Activated CD4-positive, CD25-positive, alpha-beta regulatory T cell (primary cell): ENCODE measurements at places on chromosomes 4 and X.

- no peak for DNase-seq
Measured at GRCh38 chrX:21581479-21581878, 76.7 kb downstream of the KLHL34 start.

DNA sequence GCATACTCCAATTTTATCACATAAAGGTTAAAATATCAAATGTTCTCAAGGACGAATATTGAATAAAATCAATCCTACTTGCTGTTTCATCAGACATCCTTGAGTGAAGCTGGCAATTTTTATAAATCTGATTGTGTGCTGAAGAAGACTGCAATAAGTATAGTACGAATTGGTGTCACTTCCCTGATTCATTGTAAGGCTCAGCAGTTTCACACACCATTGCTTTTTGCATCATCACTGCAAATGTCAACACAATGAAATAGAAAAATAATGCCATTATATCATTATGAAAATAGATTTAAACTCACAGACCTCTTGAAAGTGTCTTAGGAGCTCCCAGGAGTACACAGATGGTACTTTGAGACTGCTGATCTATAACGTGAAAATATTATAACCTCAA is 172.5 kb downstream of the ANKRD50 start:
- no peak for DNase-seq

DNA sequence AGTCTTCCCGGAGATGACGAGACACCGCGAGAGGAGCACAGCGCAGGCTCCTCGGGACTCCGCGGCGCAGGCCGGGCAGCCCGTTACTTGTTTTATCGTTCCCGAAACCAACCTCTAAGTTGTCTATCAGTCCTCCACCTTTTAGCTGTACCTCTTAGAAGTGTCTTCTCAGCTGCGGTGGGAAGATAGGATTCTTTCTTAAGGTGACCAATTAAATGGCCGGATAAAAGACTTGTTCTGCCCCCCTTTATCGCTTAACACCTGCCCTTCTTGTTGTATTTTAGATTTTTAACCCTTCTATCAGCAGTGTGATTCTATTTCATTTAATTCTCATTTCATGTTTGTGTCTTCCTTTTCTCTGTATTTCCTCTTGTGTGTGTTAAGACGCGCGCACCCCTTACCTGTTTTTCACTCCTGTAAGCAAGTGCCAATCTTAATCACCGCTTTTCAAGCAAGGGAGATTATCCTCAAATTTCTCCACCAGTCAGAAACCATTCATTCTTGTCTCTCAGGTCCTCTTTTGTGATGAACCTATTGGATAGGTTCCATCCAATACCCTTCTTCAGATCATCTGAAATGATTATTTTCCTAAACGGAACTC is at the start of gene SLC9B2:
SLC9B2 (minus strand) TSS at position 15 of the 601 bp plus-strand sequence. CDS start 9,211 bp downstream, outside the sequence.
- DNase-seq: no peak

DNA sequence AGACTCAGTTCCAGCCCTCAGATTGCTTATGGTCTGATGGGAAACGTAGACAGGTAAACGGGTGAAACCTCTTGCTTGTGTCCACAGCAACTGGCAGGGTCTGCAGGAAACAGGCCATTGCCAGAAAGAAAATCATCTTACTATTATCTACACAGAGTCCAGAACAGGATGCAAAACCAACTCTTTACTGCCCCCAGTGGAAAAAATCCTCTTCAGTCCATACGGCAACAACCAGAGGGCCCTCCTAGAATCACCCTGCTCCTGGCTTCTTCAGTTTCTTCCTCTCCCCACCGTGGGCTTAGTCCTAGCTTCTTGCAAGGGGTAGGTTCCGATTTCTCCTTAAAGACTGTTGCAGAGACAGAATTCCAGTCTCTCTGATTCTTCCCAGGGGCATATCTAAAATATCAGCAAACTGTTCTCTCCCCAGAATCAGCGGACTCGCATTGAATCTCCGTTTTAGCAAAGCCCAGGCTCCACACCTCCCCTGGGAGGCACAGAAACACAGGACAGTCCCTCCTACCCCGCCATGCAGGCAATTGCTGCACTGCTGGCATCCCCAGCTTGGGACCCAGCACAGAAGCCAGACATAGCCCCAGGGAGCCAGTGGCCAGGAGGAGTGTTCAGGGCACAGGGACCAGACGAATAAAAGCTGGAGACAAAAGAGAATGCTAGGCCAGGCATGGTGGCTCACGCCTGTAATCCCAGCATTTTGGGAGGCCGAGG is 41.0 kb upstream of the SH3RF1 start:
- DNase-seq: no peak

DNA sequence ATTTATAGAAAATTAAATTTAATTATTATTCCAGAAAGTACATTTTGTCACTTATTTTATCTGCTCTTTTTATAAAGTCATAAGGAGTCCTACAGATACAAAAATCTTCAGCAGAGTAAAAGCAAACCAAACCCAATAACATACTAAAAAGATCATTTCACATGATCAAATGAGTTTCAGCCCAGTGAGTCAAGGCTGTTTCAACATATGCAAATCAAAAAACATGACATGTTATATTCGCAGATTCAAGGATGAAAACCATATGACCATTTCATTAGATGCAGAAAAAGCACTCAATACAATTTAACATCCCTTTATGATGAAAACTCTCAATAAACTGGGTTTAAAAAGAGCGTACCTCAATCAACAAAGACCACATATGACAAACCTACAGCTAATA is 214.3 kb downstream of the FAT4 start:
- DNase-seq: no peak

- DNase-seq: no peak
Measured at GRCh38 chr4:2734612-2735011, 21.5 kb downstream of the TNIP2 start.

- DNase-seq: no peak
Measured at GRCh38 chr4:107760281-107760947, 40.4 kb upstream of the PAPSS1 start.

- no peak for DNase-seq
Measured at GRCh38 chr4:184856277-184856609, 30.5 kb upstream of the ACSL1 start.

DNA sequence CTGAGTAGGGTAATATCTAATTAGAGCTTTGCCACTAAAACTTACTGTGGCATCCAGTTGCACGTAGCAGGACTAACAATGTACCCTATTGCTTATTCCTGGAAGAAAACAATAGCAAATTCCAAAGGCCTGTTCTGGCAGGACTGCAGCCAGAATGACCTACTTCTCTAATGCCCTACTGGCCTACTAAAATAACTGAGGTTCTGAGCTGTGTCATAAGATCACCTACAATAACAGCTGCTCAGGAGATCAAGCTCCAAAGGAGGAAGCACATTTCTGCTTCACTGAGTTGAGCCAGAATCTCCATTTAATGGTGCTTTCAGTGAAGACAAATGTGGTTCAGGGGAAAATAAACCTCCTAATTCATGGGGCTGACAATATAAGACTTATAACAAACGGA is 42.2 kb upstream of the CXCL8 start:
- DNase-seq: no peak

DNA sequence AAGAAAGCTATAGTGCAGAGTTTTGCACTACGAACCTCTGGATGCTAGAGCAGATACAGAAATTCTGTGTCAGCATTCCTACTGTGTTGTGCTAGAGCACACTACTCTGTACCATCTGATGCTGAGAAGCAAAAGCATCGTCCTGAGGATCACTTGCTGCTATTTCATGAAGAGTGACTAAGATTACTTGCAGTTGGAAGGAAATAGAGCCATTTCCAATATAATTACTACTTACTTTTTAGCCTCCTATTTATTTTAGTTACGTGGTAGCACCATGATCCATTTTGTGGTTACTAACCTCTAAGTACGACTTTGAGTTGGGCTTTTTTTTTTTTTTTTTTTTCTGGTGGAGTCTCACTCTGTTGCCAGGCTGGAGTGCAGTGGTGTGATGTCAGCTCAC is 226.7 kb downstream of the PALLD start:
- DNase-seq: no peak

DNA sequence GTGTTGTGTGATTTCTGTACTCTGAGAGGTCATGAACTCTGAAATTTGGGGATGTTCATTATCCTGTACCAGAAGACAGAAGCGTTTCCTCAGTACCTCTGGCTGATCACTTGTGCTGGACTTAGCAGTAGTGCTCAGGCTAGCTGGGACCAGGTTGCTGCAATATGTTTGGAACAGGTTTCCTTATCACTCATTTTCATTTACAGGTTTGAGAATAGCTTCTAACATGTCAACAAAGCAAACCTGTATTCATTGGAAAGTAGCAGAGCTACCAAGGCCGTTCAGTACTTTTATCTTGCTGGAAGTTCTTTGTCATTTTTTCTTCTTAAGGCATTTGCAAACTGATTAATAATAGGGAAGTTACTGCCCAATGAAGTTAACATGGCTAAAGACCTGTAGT is 242.9 kb upstream of the ANKRD50 start:
- no peak for DNase-seq

DNA sequence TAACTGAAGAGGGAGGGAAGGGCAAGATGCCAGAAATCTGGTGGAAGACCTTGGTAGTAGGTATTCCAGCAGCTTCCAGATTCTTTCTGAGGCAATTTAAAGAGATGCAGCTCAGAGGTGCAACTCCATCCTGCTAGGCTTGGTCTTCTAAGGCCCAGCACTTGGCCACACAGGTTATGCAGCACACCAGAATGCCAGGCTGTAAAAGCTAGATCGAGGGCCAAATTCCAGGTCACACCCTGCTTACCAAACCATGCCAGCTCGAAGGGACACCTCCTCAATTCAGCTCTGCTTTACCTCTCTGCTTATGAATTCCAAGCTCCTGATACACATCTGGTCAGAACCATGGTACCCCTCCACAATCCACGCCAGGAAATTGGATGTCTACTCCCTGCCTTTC is 19.8 kb upstream of the ATXN3L start:
- DNase-seq: no peak

- DNase-seq: no peak
Measured at GRCh38 chr4:165129924-165130323, 17.3 kb upstream of the TMEM192 start.

DNA sequence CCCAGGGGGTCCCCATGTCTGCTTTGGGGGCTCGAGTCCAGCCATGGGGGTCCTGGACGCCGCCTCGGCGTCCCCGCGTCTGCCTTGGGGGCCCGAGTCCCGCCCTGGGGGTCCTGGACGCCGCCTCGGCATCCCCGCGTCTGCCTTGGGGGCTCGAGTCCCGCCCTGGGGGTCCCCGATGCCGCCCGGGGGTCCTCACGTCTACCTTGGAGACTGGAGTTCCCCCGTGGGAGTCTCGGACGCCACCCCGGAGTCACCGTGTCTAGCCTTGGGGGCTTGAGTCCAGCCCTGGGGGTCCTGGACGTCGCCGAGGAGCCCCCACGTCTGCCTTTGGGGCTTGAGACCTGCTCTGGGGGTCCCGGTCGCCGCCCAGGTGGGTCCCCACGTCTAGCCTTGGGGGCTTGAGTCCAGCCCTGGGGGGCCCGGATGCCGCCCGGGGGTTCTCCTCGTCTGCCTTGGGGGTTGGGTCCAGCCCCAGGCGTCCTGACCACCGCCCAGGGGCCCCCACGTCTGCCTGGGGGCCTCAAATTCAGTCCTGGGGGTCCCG is 1.1 kb upstream of the GTPBP6 start:
- DNase-seq: no peak

DNA sequence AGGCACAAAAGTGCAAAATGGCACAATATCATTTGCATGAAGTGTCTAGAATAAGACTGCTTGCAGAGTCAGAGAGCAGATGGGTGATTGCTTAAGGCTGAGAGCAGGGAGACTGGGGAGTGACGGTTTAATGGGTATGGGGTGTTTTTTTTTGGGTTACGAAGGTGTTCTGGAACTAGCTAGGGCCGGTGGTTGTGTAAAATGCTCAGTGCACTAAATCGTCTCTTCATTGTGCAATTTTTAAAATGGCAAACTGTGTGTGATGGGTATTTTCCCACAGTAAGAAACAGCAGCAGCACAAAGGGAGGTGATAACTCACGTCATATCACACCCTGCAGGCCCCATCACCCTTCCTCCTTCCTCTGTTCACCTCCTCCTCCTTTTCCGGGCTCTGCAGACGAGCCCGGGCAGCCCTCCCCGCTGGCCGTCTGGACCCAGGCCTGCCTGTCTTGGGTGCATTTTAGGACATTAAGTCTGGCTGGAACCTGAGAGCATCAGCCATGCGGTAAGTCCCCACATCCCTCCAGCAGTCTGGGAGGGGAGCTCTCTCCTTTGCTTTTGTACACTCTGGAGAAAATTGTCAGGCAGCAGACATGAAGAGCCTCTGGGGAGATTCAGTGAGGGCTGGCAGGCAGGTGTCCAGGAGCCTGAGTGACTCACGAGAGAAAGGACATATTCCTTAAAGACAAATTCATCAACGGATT is 42.7 kb downstream of the ASMT start:
- peak; percentile 5 for DNase-seq

DNA sequence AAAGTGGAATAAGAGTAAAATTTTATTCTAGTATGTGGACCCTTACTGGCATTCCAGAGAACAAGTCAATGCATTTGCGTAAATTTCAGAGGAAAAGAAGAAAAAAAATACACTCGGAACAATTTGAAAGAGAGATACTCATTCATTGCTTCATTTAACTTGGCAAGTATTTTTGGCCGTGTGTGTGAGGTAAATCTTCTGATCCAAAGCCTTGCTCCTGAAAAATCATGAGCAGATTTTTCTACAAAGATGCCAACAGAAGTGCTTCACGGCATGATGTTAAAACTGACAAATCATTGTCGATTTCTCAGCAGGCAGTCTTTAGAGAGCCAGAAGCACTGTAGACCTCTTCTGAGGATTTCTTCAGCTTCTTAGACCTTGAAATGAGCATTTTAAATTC is 194.0 kb downstream of the COX18 start:
- no peak for DNase-seq

DNA sequence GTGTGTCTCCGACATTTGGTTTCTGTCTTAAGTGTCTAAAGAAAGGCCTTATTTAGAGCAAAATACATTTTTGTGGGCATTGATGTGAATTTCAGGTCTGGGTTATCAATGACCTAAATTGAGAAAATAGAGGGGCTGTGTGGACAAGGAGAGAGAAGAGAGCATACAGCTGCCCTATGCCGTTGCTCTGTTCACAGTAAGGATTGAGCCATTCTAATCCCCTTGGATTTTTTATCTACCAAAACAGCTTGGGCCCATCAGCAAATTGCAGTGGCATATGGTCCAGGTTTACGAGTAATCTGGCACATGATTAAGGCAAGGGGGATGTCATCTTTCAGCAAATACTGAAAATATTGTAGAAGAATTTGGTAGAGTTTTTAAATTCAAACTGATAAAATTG is 210.2 kb downstream of the ANTXR2 start:
- DNase-seq: no peak

GRCh38 chr4:148770848-148771247 is 328.6 kb upstream of the NR3C2 start:
- DNase-seq: no peak

GRCh38 chrX:54695816-54696487 is 102.1 kb downstream of the ITIH6 start:
- DNase-seq: no peak

GRCh38 chr4:166279261-166279660 is 406.2 kb downstream of the TLL1 start:
- DNase-seq: no peak

DNA sequence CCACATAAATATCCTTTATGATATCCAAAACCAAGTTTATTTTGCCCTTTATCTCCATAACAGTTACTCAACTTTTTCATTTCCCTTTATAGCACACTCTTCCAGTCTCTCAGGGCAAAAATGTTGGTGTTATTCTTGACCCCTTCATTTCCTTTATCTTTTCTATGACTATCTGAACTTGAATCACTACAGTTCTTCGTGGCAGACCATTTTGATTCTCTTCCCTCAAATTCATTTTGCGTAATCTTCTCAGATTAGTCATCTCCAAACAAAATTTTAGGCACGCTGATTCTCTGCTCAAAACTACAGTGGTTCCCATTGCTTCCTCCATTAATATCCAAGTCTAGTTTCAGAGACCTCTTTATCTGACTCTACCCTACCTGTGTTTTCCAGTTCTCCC is 26.1 kb downstream of the RUFY3 start:
- DNase-seq: no peak
